ENCODE measurements at places on chromosomes 4 and X.

DNA sequence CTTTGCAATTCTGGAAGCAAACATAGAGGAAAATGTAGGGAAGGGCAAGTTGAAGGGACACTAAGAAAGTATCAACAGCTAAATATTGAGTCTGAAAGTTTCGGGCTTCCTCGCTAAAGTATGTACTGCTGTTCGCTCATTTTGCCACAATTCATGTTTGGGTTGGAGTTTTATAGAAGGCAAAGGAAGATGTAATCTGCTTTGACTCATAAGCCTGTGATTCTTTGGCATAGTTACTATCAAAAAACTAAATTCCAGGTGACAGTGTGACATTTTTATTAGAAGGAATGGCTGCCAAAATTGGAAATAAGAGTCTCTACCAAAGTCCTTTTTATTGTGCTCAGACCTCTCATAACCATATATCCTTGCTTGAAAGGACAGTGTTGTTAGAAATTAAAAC lies 336.7 kb upstream of the ADGRL3 start:
- no peak for DNase-seq

GRCh38 chr4:121674696-121675095 lies 22.1 kb downstream of the ANXA5 start:
- no peak for DNase-seq

DNA sequence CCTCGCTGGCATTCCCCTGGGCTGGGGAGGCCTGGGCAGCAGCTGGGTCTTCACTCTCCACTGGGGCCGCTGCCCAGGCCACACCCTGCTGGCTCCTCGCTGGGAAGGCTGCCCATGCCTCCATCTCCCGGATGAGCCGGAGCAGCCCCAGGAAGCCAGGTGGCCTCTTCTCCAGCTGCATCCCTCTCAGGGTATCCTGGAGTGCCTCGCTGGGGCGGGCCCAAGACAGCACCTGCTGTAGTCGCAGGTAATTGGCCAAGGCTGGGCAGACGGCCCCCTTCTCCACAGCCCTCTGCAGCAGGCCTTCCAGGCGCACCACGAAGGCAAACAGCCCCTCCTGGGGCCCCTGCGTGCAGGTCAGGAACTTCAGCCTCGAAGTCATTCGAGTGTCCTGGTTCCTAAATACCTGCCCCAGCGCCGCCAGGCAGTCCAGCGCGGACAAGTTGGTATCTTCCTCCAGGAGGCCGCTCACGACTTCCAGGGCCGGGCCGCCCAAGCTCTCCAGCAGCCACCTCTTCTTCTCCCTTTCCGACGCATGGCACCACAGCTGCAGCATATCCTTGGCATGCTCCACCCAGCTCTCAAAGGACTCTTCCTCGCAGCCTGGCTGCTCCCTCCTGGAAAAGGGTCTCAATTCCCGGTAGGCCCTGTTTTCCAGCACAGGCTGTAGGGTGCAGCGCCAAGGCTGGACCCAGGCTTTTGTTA lies 3.7 kb downstream of the PNMA6E start:
- DNase-seq = no peak

GRCh38 chr4:73744203-73744602 lies 3.8 kb downstream of the CXCL8 start:
- DNase-seq = no peak

- DNase-seq = no peak
Observed at GRCh38 chrX:28127662-28128061, 146.4 kb upstream of the DCAF8L1 start.

DNA sequence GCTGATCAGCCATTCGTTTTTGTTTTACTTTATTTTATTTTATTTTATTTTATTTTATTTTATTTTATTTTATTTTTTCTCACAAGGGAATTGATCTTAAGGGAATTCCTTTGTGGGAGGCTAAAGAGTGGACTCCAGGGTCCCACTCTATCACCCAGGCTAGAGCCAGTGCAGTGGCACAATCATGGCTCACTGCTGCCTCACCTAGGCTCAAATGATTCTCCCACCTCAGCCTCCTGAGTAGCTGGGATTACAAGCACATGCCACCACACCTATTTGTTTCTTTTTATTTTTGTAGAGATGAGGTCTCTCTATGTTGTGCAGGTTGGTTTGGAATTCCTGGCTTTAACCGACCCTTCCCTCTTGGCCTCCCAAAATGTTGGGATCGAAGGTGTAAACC lies 17.5 kb upstream of the PABPC4L start:
- no peak for DNase-seq

DNA sequence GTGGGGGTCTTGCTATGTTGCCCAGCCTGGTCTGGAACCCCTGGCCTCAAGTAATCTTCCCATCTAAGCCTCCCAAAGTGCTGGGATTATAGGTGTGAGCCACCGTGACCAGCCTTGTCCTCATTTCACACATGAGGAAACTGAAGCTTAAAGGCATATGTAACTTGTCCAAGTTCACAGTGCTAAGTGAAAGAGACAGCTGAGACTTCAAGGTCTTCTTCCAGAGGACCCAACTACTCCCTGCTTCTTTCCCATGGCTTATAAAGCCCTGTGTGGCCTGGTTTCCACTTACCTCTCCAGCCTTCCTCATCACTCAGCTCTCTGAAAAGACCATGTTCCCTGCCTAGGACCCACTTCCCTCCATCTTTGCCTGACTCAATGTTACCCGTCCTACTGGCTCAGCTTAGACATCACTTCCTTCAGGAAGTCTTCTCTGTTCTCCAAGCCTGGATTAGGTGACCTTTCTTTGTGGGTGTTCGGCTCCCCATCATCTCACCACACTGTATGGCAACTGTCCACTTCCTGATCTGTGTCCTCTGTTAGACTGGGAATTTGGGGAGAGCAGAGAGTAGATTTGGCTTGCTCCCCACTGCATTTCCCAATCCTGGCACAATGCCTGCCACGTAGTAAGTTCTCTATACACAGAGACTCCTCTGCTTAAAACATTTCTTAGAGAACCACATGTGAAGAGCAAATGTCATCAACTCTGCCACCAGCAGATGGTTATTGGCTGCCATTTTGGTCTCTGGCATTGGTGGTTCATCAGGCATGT lies 30.4 kb upstream of the LAMP2 start:
- no peak for DNase-seq

DNA sequence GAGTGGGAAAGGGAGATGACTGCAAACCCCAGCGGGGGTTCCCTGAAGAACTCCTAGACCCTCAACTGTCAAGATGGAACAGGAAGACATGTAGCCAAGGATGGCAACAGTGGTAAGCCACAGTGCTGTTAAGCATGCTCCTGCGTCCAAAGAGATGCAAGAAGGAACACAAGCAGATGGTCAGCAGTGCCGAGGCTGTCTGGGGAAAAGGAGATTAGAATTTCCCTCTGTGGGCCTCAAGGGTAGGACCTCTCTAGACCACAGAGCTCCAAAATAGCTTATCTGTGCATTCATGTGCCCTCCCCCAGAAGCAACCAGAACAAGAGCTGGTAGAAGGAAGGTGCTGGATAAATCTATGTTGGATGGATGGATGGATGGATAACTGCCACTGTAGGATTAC lies 82.0 kb upstream of the CPEB2 start:
- DNase-seq = no peak

GRCh38 chr4:31408121-31408520 lies 688.0 kb downstream of the PCDH7 start:
- DNase-seq = no peak

DNA sequence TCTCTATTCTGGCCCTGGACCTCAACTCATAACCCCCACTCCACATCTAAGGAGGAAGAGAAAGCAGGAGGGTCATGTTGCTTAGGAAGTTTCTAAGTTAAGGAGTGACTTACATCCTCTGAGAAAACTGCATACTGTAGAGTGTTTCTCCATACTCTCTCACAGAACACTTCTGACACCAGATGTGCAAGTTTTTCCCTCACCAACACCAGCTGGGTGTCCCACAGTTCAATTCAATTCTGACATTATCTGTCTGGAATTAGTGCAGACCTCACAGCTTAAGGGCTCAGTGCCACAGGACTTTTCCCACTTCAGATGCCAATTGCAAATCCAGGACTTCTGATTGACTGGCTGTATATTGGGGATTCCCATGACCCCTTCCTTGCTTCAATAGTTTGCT lies 89.0 kb upstream of the SFRP2 start:
- no peak for DNase-seq

GRCh38 chr4:185837415-185838103 lies 25.6 kb upstream of the SORBS2 start:
- DNase-seq = no peak

- peak; percentile 64 for DNase-seq
Observed at GRCh38 chr4:152115794-152116193, 355.0 kb upstream of the GATB start.

- no peak for DNase-seq
Observed at GRCh38 chr4:83189631-83190136, 75.2 kb upstream of the PLAC8 start.

- peak; percentile 91 for DNase-seq
Observed at GRCh38 chrX:153724252-153725038, at the start of the genes ABCD1 and BCAP31. Gene ABCD1, plus strand, starts transcription at chrX:153724856. Its CDS starts 411 bp downstream, at chrX:153725267. Gene BCAP31, minus strand, starts transcription at chrX:153724387. Its CDS starts 1,143 bp downstream, at chrX:153723244.

- no peak for DNase-seq
Observed at GRCh38 chr4:184306949-184307348, 89.3 kb upstream of the ENPP6 start.

DNA sequence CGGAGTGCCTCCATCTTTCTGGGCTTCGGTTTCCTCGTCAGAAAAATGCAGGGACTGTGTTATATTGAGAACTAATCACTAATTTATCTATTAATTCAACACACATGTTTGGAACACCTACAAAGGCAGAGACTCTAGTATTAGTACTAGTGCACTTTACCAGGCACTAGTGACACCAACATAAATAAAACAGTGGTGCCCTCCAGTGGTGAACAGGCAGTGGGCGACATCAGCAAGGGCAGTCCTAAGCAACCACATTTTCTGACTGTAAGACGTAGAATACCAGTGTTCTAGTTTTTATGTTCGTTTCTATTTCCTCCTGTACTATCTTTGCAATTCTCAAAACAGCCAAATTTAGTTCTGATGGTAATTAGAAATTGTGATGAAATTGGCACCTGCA lies 69.1 kb upstream of the UCP1 start:
- DNase-seq = peak; percentile 28

GRCh38 chrX:46681849-46682248 lies 77.1 kb downstream of the SLC9A7 start:
- no peak for DNase-seq

- no peak for DNase-seq
Observed at GRCh38 chr4:99843413-99843812, 26.8 kb downstream of the DAPP1 start.

GRCh38 chrX:106670631-106671030 lies 55.9 kb upstream of the RNF128 start:
- DNase-seq = no peak

GRCh38 chr4:55087913-55088260 lies 37.5 kb downstream of the KDR start:
- DNase-seq = no peak

- no peak for DNase-seq
Observed at GRCh38 chrX:41377624-41378023, 43.7 kb downstream of the DDX3X start.

GRCh38 chrX:71111141-71111843 lies at the start of gene IL2RG:
Gene IL2RG, minus strand, starts transcription at chrX:71111577. Its CDS starts 38 bp downstream, at chrX:71111539.
- DNase-seq = peak; percentile 90

- DNase-seq = no peak
Observed at GRCh38 chrX:103883533-103883932, 51.5 kb upstream of the RAB9B start.

DNA sequence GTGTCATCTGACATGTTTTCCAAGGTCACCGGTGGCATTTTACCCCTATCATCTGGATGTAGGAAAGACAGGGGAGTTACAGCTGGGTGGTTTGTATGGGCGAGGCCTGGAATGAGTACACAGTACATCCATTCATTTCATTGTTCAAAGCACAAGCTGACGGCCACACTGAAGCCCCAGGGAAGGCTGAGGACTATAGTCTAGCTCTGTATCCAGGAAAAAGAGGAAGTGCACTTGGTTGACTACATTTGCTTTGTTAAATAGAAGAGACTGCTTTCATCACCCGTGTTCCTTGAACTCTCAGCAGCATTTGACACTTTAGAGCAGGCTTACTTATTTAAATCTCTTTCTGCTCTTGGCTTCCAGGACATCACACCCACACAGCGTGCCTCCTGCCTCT lies 1041.0 kb upstream of the TENM3 start:
- no peak for DNase-seq

DNA sequence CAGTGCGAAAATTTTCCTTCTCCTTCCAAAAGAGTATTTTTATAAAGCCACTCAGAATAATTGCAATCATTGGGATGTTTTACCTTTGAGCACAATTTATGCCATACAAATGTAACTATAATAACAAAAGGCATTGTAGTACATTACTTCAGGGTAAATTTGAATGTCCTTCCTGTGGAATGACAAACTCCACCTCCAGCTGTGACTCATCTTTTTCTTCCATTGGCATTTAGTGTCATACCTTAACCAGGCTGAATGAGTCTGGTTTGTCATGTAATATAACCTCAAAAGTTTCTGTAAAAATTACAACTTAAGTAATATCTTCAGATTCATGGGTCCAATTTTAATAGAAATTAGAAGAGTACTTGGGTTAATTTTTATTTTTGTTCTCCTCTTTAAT lies 93.3 kb downstream of the TMEM47 start:
- no peak for DNase-seq

GRCh38 chr4:138540056-138540800 lies 298.1 kb upstream of the SLC7A11 start:
- DNase-seq = no peak

DNA sequence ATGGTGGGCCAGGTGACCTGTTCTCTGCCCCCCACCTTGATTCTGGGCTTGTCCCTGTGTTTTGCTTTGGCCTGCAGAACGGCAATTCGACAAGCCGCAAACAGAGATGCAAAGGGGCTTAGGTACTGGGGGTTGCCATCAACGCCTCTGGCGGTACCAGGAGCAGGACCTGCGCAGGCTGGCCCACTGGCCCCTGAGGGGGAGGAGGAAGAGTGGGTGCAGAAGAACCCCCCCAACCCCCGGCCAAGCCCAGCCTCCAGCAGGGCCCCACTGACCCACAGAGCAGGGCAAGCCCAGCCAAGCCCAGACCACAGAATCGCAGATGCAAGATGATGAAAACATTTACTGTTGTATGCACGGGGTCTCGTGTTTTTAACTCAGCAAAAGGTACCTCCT lies 89.4 kb downstream of the PPP2R2C start:
- no peak for DNase-seq

DNA sequence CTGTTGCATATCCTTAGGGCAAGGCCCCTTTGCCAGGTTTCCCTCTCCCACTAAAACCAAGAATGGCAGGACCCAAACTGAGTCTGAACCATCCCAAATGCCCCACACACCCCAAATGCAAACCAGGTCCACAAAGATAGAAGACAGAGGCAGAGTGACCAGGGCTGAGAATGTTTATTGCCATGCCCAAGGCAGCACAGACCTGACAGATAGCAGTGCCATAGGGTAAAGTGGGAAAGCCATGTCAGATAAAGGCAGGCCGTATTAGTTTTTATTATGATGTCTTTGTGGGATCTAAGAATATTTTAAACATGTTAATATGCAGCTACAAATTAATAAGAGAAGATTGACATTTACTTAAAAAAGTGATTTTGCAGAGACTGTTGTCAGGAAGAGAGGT lies 29.6 kb upstream of the MND1 start:
- no peak for DNase-seq

GRCh38 chr4:25343671-25344070 lies 31.1 kb downstream of the ZCCHC4 start:
- DNase-seq = no peak

- no peak for DNase-seq
Observed at GRCh38 chr4:102439812-102440211, 61.3 kb upstream of the NFKB1 start.

- DNase-seq = no peak
Observed at GRCh38 chr4:143339497-143339896, 2.8 kb downstream of the GAB1 start.
